CD14-positive monocyte (primary cell): ENCODE measurements at places on chromosomes 1 and 21. TPM values are rescaled to one million over a fixed set of nuclear protein-coding genes. Genes with fewer than 3 reads are reported as not detected.
A peak's percentile ranks its signal among the peaks of the same experiment; 100 is the strongest.

Gene SAMD11
- polyA plus RNA-seq: not detected

Gene PLEKHM2
- polyA plus RNA-seq: 4.0 TPM

Gene GPR161
- 0.32 and 0.65 TPM in 2 replicates for polyA plus RNA-seq

Gene RIPPLY3
- polyA plus RNA-seq: not detected

DNA sequence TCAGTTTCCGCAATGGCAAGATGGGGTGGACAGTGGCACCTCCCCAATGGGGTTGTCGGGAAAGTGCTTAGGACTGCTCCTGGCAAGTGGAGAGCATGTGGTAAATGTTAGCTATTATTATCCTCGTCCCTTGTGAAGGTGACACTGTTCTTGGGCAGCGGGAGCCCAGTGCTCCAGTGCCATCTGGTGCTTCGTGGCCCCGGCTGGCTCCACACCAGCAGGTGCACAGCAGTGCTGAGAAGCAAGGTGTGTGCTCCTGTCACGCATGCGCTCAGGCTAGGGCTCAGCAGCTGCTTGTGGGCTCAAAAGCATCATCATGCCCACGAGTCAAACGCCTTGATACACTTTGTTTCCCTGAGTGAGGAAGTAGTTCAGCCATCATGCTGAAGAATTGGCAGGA, 24.9 kb upstream of the KCNC4 start:
- no peak for DNase-seq

- no peak for DNase-seq
Observed at GRCh38 chr1:39711104-39711965, 20.1 kb upstream of the HPCAL4 start.

- DNase-seq: no peak
Observed at GRCh38 chr1:78340006-78340405, 150.8 kb upstream of the PTGFR start.

DNA sequence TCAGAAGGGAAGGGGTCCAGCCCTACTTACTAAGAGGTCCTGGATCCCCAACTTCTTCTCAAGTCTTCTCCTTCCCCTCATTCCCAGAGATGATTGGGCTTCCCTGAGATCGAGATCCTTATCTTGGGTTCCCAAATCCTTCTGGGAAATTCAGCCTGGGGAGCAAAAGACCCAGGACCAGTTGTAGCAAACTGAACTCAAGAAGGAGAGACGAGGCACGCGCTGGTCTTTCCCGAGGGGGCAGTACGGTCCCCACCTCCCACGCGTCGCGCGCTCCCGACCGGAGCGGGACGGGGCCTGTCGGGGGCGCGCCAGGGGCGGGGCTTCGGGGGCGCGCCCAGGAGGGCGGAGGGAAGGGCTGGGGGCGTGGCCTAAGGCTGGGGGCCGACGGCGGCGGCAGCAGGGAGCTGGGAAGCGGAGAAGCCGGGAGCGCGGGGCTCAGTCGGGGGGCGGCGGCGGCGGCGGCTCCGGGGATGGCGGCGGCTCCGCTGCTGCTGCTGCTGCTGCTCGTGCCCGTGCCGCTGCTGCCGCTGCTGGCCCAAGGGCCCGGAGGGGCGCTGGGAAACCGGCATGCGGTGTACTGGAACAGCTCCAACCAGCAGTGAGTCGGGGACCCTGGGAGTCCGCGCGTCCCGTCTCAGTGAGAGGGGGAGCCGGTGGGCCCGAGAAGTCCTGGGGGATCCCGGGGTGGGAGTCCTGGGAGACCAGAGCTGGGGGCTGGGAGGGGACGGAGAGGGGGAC, at the start of gene EFNA3:
EFNA3 (plus strand) TSS at position 369 of the 741 bp plus-strand sequence; CDS start at position 474, 105 bp downstream.
- DNase-seq: no peak

DNA sequence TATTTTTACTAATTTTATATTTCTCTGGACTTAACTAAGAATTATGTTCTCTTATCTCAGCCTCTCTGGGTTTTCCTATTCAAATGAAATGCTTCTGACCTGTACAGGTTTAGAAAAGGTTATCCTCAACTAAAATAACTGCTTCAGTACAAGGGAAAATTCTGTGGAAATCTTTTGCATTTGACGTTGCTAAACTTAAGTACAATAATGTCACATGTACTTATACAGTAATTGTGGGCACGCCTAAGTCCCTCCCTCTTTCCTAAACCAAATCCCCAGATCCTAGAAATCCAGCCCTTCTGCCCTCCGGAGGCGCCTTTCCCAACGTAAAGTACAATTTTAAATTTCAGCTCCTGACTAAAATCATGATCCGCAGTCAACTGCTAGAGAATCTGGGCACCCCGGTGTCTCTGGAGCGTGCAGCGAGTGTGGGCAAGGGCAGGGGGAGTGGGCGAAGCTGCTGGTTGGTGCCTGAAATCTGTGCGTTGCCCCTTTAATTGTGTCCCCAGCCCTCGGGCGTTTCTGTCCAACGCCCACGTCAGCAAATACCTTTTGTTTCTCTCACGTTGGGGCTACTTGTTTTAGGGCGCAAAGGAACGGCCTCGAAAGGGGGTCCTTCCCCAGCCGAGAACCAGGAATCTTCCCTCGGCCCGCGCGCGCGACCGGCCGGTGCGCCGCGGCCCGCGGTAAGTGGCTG, at the start of gene ZBTB8A:
ZBTB8A (plus strand) TSS at position 541 of the 697 bp plus-strand sequence. CDS start 53,505 bp downstream, outside the sequence.
- DNase-seq: no peak

- DNase-seq: no peak
Observed at GRCh38 chr21:18204931-18205330, 39.7 kb upstream of the CHODL start.

DNA sequence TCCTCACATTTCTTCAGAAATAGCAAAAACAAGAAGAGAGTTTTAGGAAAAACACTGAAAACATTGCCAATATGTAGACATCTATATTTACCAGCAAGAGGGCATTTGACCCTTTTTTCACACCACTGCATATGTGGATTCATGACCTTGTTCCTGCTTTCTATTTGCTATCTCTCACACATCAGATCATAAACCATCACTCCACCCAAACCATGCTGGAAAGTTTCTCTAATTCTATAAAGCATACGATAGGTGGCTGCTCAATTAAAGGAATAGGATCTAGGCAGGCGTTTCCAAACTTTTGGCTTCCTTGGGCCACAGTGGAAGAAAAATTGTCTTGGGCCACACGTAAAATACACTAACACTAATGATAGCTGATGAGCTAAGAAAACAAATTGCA, 35.6 kb upstream of the SAMD13 start:
- no peak for DNase-seq

GRCh38 chr21:40186045-40186444, 318.8 kb downstream of the PCP4 start:
- no peak for DNase-seq

DNA sequence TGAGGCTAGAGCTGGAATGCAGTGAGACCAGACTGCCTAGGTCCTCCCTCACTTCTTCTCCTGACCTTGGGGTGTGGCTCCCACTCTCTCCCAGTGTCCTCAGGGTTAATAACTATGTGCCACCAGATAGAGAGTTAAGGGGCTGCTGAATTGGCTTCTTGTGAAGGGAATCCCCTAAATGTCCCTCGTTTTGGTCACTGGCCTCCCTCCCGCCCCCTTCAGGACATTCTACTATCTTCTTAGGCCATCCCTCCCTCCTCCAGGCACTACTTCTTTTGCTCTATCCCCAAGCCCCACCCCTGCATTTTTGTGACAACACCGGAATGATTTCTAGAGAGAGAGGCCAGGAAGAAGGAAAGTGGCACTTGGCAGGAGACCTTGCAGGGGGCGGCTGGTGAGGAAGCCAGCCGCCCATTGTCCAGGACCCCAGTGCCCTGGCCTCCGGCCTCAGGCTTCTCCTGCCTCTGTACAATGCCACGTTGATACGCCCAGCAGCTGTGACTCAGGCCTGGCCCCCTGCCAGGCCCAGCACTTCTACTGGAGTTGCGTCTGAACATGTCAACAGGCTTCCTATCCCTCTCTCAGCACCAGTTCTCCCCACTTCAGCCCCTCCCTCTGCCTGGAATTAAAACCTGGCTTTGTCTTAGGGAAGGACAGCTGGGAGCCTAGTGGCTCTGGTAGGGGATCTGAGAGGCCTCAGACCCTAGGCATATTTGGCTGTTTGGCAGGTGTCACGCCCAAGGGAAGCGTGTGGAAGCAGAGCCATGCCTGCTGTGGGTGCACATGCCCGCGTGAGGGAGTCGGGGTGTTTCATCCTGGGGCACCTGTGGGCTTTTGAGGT, 9.1 kb downstream of the LMNA start:
- peak; percentile 94 for DNase-seq

GRCh38 chr1:180152588-180152987, 2.1 kb upstream of the QSOX1 start:
- DNase-seq: no peak
